Frontal cortex (tissue), 4 donors: ENCODE measurements at places on chromosomes 13 and 19. TPM values are rescaled to one million over a fixed set of nuclear protein-coding genes. Genes with fewer than 3 reads are reported as not detected.

Gene AKAP11
- 76.2 TPM for total RNA-seq

Gene RPL18A
- total RNA-seq, result 937 TPM

Gene SRRM5
- not detected for total RNA-seq

Gene SHISA2
- 53.8 TPM for total RNA-seq

Gene NPHS1
- total RNA-seq, result 1.2 TPM
